ENCODE measurements at places on chromosomes 5 and 9.
A peak's percentile ranks its signal among the peaks of the same experiment; 100 is the strongest.

- DNase-seq = peak; percentile 23
These were observed 257.9 kb downstream of the SGCD start for GRCh38 chr5:156584871-156585270.

GRCh38 chr9:5516453-5517220, 6.3 kb downstream of the PDCD1LG2 start:
- peak; percentile 37 for DNase-seq

DNA sequence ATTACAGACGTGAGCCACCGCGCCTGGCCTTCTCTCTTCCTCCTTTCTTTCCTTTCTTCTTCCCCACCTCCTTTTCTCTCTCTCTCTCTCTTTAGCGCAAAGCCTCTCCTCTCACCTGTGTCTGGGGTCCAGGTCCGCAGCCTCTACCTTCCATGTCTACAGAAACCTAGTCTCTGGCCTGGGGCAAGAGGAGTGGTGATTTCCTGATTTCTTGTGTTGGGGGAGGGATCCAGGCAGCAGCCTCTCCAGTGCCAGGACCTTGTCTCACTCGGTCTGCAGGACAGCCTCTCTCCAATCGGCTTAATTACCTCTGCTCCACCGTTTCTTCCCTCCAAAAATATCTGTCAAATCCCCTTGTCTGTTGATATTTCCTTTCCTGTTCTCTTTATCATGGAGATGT, 16.1 kb upstream of the FAM120A start:
- no peak for DNase-seq

DNA sequence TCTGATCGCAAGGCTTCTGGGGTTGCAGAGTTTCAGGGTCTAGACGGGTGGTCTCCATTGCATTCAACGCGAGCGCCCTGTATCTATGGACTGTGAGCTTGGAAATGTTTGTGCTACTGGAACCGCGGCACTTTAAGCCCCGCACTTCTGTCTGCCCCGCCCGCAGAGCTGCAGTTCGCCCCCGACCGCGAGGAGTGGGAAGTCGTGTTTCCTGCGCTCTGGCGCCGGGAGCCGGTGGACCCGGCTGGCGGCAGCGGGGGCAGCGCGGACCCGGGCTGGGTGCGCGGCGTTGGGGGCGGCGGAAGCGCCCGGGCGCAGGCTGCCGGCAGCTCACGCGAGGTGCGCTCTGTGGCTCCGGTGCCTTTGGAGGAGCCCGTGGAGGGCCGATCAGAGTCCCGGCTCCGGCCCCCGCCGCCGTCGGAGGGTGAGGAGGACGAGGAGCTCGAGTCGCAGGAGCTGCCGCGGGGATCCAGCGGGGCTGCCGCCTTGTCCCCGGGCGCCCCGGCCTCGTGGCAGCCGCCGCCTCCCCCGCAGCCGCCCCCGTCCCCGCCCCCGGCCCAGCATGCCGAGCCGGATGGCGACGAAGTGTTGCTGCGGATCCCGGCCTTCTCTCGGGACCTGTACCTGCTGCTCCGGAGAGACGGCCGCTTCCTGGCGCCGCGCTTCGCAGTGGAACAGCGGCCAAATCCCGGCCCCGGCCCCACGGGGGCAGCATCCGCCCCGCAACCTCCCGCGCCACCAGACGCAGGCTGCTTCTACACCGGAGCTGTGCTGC, 1.0 kb downstream of the ADAMTS19 start:
- no peak for DNase-seq

- no peak for DNase-seq
These were observed 7.6 kb upstream of the KCNV2 start for GRCh38 chr9:2709645-2710101.

GRCh38 chr5:55530669-55531068, 4.1 kb downstream of the PLPP1 start:
- no peak for DNase-seq

GRCh38 chr5:39424736-39425637, at the start of gene DAB2:
Gene DAB2 (minus strand): TSS chr5:39424980. CDS start chr5:39394320, 30,660 bp downstream.
- DNase-seq = peak; percentile 98
